Stimulated activated CD8-positive, alpha-beta memory T cell treated with anti-CD3 and anti-CD28 coated beads, Interleukin-2, amount 100 ng/mL, for 1 hour (primary cell): ENCODE measurements at places on chromosomes 13 and 19.

- no peak for DNase-seq
These were observed at the start of gene FFAR1 for GRCh38 chr19:35347171-35347929. TSS of gene FFAR1 (plus strand) at chr19:35347902. CDS start at chr19:35351552, 3,650 bp downstream.

DNA sequence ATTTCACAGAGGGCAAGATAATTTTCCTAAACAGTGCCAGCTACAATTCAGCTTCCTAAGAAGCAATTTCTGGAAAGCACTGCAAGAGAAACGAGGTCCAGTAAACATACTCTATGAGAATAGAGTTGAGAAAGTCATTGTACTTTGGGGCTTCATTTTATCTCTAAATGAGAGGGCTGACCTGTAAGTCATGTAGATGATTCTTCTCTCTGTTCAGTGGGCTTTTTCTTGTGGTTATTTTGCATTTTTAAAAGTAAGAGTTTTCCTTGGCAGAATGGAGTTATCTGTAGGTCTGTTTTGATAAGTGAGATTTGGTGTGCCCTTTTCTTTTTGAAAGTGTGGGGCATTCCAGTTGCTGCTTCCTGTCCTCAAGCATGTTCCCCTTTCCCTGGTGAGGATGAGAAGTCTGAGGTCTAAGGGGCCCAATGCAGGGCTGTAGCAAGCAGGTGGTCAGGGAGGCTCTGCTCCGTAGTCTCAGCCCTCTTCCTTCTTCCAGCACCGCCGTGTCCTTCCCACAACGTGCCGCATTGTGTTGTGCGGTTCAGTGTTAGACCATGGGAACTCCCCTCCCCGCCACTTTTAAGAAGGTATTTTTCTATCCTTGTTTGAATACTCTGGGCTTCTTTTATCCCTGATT lies 86.3 kb downstream of the ARHGEF7 start:
- no peak for DNase-seq

GRCh38 chr19:5864725-5865486 lies 5.4 kb downstream of the FUT5 start:
- no peak for DNase-seq

DNA sequence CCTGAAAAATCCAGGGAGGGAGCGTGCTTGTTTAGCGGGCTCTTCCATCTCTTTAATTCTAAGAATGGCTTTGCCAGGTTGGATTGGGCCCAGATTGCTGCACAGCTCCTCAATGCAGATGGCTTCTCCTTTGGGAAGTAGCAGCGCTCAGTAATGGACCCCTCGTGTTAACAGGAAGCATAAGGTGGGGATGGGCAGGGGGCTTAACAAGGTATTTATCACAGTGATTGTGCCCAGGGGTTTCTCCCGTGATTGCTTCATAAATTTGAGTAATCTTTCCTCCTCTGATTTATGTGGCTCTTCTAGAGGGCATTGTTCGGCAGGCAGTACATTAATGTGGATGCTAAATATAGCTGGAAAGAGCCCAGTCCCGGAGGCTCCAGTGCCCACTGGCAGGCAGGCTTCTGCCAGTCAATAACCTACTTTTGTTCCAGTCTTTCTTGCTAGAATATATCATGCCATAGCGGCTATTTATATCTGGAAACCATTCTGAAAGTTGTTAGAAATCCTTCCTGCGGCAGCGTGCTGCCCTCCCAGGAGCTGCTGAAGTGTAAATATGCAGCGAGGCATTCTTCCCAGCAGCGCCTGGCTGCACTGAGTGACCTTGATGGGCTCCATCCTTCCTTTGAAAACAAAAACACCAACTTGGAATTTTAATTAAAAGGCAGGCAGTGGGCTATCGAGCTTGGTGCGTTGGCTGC lies 65.0 kb downstream of the FGF9 start:
- no peak for DNase-seq

DNA sequence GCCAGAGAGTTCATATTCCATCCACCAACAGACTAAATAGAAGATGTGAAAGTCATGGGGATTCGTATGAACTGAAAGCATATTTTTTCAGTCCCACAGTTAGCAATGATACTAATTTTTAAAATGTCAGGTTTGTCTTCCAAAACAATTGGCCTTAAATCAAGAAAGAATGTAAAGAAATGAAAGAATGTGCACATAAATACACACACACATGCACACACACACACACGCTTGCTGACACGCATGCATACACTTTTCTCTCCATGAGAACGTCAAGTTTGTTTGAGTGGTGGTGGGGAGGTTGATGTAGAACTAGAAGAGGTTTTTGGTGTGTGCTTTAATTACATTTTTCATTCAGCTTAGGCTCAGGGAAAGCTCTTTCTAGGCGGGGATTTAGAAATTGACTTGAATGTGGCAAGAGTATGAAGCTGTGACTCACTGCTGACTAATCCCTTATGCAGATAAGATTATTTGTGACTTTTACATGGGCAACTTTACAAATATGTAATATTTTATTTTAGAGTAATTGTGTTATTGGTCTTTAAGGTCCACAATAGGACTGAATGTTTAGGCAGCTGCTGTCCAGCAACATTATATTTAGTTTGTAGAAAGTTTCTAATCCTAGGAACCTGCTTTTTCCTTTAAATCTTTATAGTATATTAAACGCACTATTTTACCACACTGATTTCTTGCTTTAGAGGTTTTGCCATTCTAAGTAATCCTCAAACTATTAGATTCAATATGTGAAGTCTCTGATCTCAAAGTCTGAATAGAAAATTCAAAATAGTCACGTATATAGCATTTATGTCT lies 18.8 kb downstream of the FLT1 start:
- DNase-seq: no peak

- DNase-seq: no peak
These were observed 38.3 kb downstream of the ANKRD10 start for GRCh38 chr13:110876609-110877008.

- no peak for DNase-seq
These were observed 8.9 kb upstream of the NR2F6 start for GRCh38 chr19:17254636-17255035.
